K562 (cell line): ENCODE measurements at places on chromosomes 16 and 17.

DNA sequence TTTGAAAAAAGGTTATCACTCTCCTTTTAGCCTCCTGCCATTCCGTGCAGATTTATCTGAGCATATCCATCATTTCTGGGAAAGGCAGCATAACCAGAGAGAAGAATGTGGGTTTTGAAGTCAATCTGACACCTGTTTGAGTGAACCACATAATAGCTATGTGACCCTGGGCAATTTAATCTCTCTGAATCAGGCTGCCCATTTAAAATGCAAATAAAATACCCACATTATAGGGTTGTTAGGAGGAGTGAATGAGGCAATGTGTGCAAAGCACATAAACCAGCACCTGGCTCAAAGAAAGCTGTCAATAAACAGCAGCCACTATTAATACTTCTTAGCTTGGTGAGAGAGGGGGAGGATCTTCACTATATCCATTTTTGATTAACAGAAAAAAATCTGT, 88.0 kb downstream of the CACNG1 start:
- no peak for DNase-seq

- no peak for DNase-seq
Observed at GRCh38 chr17:73325527-73325842, 13.7 kb upstream of the CDC42EP4 start.

DNA sequence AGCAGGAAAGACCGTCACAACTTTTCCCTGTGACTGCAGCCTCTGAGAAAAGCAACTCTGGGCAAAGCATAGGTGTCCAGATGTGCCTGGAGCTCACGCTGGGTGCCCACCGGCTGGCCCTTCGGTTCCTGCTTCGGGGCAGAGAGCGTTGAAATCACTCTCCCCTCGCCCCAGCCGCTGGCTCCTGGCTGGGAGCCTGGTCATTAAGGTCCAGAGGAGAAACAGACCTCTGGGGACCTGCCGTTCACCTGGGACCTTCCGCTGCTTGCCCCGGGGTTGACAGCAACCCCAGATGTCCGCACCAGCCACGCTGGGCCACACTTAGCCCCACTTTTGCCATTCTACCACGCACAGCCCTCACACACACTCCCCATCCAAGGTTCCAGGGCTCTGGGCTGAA, 13.1 kb downstream of the MRM3 start:
- no peak for DNase-seq

DNA sequence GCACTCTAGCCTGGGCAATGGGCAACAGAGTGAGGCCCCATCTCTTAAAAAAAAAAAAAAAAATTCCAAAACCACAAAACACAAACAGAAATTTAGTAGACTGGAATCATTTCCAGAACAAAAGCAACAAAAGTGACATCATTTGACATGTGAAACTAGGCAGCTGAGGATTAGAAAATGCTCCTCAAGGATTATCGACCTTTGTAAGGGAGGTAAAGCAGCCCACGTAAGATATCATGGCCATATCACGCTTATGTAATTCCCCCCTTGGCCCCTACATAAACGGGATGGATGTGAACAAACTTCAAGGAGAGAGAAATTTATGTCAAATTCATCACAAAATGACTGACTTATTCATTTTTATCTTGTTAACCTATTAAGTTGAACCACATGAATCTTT, 83.3 kb downstream of the WDR59 start:
- no peak for DNase-seq

DNA sequence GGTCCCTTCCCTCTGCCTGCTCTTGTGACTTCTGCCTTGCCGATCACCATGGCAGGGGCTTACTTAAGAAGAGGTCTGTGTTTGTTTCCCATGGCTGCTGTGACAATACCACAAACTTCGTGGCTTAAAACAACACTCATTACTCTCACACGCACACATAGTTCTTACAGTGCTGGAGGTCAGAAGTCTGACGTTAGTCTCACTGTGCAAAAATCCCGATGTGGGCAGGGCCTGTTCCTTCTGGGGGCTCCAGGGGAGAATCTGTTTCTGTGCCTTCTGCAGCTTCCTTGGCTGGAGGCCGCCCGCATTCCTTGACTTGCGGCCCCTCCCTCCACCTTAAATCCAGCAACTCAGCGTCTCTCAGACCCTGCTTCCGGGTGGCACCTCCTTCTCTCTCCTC, 249.2 kb upstream of the GSE1 start:
- no peak for DNase-seq

DNA sequence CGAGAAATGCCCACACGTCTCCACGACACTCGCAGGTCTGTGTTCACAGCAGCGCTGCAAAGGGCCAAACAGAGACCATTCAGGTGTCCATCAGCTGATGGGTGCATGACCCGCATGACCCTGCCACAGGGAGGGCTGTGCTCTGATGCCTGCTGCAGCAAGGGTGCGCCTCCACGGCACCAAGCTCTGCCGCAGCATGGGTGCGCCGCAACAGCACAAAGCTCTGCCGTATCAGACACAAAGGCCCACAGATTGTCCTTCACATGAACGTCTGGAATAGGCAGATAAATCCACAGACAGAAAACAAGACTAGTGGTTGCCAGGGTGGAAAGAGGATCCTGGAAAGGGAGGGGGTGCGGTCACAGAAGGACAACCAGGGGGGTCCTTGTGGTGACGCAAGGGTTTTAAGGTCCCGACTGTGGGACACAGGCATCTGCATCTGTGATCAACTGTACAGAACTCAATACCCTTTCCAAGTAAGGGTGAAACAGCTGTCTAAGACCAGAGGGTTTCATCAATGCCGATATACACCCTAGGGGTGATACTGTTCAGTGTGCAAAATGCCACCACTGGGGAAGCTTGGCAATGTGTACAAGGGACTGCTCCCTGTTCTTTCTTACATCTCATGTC, 121.0 kb downstream of the ANKRD11 start:
- DNase-seq, result peak; percentile 57

DNA sequence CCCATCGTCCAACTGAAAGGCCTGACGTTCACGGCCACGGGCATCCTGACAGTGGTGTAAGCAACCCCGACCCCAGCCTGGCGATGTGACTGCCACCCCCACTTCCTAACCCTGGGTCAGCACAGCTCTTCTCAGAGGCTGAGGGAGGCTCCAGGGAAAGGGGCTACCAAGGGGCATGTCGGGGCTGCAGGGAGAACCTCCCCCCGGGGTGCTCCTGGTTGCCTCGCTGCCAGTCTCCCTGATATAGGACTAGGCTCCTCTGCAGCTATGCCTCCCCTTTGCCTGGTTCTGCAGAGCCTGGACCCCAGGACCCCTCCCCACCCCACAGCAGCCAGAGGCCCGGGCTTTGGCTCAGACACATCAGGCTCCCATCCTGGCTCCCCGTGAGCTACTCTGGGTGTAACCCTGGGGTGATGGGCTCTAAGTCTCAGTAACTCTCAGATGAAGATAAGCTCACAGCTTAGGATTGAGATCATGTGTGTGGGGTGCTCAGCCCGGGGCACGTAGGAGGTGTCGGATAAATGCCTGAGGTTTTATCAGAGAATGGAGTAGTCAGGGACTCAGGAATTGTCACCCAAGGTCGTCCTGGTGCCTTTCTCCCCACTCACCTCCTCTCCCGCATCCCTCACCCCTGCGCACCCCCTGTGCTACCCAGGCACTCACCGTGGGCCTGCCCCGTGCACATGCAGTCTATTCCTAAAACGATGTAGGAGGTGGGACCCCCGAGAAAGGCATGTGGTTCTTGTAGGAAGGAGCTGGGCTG, 10.6 kb downstream of the ITGAD start:
- DNase-seq, result peak; percentile 27

DNA sequence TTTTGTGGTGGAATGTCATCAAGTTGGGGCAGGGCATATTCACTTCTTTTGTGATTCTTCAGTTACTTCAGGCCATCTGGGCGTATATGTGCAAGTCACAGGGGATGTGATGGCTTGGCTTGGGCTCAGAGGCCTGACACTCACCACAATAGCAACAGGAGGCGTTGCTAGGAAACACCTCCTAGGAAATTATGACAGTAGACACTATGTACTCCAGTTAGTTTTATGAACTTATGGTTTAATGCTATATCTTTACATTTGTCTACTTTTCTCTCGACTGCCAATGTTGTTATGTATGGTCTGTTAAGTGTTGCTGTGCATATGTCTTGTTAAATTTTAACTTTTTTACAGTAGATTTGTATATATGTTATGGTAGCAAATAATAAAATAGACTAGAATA, 788.7 kb upstream of the GOT2 start:
- peak; percentile 12 for DNase-seq

GRCh38 chr17:7023576-7024401, 939 bp downstream of the BCL6B start:
- peak; percentile 95 for DNase-seq

- no peak for DNase-seq
Observed at GRCh38 chr16:54938212-54939028, 7.8 kb downstream of the IRX5 start.

- no peak for DNase-seq
Observed at GRCh38 chr16:68802190-68802589, 41.1 kb upstream of the TANGO6 start.

GRCh38 chr16:24318680-24319079, 62.5 kb downstream of the CACNG3 start:
- DNase-seq, result no peak

GRCh38 chr16:2038382-2039231, 9.0 kb downstream of the NTHL1 start:
- DNase-seq, result no peak

DNA sequence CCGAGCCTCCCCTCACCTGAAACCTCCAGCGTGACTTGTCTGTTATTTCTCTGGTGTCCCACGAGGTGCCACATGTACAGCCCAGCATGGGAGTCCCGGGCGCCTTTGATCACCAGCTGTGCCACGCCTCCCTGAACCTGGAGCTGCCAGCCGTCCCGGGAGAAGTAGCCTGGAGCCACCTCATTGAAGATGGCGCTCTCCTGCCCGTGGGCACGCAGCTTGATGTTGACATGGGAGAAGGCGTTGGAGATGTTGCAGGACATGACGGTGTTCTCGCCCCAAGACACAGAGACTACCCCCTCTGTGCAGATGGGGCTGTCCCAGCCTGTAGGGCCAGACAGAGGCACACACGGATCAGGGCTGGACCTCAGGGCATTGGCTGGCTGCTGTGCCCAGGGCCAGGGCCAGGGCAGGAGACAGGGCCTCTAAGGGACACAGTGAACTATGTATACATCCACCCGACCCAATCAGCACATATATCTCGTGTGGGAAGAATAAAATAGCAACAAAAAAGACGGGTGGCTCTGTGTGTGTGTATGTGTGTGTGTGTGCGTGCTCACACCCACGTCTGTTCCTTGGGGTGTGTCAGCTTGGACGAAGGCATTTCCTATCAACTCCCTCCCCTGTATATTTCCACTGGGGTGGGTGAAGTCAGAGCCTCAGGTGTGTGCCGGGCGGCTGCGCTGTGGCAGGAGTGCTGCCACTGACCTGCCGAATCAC, 7.3 kb upstream of the CD7 start:
- no peak for DNase-seq

DNA sequence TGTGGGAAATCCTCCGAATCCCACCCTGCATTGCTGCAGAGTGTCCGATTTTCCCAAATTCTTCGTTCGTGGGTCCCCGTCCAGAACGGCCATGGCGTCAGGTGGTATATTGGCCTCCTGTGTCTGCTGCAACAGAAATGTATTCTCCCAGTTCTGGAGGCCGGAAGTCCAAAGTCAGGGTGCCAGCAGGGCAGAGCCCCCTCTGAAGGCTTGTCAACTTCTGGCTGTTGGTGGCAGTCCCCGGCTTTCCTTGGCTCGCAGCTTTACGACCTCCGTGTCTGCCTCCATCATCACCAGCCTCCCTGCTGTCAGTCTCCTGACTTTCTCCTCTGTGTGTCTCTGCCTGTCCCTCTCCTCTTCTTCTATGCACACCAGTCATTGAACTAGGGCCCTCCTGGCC, 142.1 kb upstream of the FOXF1 start:
- DNase-seq, result no peak

DNA sequence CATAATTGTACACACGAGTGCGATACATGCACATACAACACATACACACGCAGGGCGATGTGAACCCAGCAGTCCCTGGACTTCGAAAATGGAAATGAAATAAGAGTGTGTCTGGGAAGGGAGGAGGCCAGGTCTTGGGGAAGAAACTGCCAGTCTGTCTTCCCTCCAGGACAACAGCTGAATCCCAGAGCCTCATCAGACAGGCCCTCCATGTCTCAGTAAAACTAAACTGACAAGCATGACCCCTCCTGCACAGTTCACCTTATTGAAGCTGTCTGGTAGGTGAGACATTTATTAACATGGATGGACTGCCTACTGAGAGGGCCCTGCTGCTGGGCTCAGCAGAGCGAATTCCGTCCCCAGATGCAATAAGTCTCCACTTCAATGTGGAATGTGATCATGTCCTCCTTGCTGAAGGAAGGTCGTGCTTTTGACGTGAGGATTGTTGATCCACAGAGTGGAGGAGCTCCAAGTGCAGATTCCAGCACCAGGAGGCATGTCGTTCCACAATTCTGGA, 117.4 kb downstream of the SOX9 start:
- DNase-seq, result no peak

DNA sequence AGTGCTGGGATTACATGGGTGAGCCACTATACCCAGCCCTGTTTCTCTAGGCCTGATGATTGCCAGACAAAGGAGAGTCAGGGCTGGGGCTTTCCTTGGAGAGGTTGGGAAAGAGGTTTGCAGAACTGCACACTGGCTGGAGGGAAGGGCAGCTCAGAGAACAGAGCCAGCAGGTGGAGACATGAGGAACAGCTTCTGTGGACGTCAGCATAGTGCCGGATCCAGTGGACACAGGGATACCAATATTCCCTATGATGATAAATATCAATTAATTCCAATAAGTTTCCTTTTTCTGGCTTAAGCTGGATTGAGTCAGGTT, 43.2 kb upstream of the SCNN1B start:
- no peak for DNase-seq

- no peak for DNase-seq
Observed at GRCh38 chr17:74097450-74098135, 105.9 kb upstream of the RPL38 start.

- no peak for DNase-seq
Observed at GRCh38 chr17:74239172-74239571, 25.8 kb downstream of the TTYH2 start.

DNA sequence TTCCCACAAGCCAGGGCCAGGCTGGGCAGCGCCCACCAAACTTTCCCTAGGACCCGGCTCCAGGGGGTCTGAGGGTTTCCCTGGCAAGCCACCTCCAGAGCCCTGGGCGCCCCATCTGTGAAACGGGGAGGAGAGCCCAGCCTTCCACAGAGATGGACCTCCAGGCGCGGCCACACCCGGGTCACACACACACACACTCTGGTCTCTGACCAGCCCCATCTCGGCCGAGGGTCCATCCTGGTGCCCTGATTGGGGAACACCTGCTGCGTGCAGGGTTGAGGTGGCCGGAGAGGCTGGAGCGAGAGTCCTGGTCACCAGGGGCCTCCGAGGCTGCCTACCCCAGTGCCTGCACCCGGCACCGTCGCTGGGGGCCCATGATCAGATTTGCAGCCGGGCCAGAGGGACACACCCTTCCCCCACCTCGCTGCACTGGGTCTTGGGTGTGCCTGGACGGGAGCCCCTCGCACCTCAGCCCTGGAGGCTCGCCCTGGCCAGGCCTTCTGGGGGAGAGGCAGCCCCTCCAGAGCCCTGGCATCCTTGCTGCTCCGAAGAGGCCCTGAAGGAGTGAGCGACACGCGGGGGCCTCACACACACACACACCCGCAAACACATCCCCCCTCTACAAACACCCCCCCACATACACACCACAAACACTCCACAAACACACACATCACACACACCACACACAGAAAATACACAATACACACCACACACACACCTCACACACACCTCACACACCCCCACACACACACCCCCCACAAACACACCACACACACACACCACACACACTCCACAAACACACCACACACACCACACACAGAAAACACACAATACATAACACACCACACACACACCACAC, 29.7 kb downstream of the SLC25A10 start:
- no peak for DNase-seq

GRCh38 chr17:4533523-4534504, 21.4 kb downstream of the MYBBP1A start:
- DNase-seq, result no peak
